Right ventricle myocardium inferior (tissue), 1 donor: ENCODE measurements at places on chromosomes 7 and 10. TPM values are rescaled to one million over a fixed set of nuclear protein-coding genes. Genes with fewer than 3 reads are reported as not detected.

The ANK3 gene
- 216 TPM for total RNA-seq

The MUC12 gene
- not detected for total RNA-seq

The BAG3 gene
- 152 TPM for total RNA-seq

The CAMK2B gene
- 95.4 TPM for total RNA-seq

The LRMDA gene
- total RNA-seq: 22.3 TPM

The TASOR2 gene
- 36.7 TPM for total RNA-seq

The ARHGEF5 gene
- total RNA-seq: 2.4 TPM

The ZNF12 gene
- 13.2 TPM for total RNA-seq

The CDH23 gene
- 4.8 TPM for total RNA-seq

- DNase-seq: no peak
These were observed 478.1 kb downstream of the PTPRN2 start for GRCh38 chr7:158109364-158110033.

DNA sequence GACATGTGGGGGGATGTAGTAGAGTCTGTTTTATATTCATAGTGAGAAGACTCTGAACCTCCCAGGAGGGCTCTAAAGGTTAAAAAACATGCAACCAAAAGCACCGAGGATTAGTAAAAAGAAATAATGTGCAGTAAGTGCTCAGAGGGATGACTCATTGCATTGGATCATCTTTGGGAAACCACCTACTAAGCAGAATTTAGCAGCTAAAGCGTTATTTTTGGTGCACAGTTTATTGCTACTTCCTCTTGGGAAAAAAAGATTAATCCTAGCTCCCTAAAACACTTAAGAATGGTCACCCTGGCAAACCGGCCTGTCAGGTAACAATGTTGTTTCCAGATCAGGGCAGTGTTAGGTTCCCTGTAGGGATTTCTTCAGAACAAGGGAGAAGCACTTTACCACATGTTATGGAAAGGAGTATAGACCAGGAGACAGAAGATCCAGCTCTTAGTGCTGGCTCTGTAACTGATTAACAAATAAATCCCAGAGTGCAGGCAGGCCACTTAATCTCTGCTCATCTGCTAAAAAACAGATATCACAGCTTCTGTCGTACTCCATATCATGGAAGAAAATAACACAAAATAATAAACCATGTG, 44.8 kb upstream of the FAM133B start:
- DNase-seq: no peak

DNA sequence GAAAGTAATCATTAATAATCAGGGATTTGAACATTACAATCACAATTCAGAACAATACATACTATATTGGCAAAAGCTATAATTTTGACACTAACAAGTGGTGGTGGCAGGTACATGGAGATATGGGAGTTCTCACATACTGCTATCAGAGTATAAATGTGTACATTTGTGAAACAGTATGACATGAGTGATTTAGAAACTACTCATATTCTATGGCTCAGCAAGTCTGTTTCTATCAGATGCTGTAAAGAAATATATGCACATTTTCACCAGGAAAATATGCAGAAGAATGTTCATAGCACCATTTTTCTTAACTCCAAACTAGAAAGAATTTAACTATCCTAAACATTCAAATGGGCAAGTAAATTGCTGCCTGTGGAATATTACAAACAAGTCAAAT, 620.0 kb downstream of the SH2D4B start:
- no peak for DNase-seq

DNA sequence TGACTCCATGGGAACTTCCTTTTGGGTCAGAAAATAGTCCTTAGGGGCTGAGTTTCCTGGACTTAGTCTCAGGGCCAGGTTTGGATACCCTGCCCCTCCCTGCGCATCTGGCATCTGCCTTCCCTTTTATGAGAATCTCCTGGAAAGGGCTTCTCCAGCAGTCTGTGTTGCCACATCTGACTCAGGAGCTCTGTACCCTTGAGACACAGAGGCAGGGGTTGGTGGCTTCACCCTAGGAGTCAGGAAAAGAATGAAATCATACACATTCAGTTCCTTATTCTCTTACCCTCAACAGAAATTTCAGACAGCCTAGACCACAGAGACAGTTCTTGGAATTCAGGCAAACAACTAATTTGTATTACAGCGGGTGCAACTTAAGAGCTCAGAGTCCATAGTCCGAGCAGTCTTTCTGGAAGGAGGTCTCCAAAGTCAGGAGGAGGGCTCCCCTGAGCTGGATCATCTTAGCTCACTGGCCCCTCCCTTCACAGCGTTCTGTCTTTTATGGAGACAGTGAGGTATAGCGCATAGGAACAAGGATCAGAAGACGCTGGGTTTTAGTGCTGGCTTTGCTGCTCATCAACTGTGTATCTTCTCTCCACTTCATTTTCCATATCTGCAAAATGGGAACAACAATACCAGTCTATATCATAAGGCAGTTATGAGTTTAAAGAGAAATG, 3.0 kb upstream of the PLAU start:
- DNase-seq: peak; percentile 68

DNA sequence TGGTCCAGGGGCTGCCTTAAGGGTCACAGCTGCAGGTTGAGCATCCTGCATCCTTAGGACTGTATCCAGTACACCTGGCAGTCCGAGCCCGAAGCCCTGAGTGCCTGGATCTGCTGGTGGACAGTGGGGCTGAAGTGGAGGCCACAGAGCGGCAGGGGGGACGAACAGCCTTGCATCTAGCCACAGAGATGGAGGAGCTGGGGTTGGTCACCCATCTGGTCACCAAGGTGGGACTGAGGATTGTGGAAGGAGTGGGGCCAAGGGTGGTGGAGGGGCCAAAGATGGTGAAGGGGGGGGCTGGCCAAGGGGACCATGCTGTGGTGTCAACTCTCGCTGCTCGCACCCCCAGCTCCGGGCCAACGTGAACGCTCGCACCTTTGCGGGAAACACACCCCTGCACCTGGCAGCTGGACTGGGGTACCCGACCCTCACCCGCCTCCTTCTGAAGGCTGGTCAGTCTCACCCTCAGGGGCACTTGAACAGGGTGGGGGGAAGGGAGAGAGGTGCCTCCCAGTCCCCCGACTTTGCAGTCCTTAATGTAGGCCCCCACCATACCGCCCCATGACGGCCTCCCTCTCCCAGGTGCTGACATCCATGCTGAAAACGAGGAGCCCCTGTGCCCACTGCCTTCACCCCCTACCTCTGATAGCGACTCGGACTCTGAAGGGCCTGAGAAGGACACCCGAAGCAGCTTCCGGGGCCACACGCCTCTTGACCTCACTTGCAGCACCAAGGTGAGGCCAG, 5.3 kb downstream of the NFKB2 start:
- peak; percentile 40 for DNase-seq

DNA sequence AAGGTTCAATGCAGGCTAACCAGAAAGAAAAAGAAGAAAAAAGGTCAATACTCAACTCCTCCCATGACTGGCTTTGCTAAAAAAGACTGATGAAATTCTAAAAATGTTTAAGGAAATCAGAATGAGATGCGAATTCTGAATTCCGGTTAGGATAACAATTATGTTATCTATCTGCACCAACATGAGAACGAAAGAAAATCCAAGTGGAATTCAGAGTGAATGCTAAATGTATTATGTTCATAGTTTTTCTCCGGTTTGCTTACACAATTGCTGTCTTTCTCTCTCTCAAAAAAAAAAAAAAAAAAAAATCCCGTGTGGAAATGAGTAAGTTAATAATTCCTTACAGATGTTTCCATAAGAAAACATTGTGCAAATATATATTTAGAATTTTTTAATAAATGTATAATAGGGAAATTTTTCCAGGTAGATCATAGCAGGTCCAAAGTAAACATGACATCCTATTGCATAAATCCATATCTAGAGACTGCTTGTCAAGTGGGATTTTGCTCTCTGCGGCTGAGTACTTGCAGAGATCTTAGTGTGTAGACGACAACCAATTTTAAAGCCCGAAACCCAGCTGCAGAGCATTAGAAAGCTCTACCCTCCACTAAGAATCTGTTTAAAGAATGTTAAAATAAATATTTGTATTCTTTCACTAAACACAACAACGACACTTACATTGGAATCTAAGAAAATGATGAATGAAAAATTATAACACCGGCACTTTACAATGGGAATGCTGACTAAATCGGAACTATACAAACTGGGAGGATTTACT, 104.0 kb downstream of the JAZF1 start:
- DNase-seq: no peak

DNA sequence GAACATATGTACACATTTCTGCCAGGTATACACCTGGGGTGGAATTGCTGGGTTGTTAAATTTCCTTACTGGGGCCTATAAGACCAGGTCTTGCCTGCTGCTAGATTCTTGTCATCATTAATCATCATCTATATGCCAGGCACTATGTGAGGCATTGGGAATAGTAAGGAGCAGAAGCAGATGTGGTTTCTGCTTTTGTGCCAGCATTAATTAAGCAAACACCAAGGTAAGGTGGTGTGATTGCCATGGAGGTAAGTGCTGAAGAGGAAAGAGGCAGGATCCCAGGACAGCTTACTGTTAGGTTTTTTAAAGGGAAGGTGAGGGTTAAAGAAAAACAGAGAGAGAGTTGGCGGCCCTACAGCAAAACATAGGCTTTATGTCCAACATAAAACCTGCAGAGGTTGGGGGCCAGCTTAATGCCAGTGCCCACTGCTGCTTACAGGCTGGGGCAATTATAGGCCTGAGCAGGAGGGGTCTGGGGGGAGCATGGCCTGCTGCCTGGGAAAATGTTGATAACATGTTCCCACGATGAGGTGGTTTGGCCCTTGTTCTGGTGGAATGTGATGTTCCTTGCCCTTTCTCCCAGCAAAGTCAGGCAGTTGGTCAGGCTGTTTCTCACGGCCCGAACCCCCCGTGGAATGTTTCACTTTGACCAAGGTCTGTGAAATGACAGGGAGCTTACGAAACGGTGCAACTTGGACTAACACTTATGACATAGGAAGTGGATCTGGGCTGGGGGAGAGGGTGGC, 93.9 kb downstream of the RBM20 start:
- DNase-seq: no peak

DNA sequence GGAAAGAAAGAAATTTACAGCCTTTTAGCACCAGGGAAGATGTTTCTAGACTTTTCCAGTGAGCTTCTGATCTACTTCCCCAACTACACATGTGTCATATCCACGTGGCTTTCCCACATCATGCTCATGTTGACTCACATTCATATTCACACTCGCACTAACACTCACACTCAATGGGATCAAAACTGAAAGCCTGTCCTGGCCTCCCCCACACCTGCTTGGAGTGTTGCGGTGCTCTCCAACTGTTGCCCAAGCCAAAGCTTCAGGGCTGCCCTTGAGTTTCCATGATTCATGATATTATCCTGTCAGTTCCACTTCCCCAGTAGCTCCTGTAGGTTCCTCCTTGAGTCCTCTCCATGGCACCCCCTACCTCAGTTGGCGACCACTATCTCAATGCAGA, 444.4 kb downstream of the GATA3 start:
- no peak for DNase-seq

DNA sequence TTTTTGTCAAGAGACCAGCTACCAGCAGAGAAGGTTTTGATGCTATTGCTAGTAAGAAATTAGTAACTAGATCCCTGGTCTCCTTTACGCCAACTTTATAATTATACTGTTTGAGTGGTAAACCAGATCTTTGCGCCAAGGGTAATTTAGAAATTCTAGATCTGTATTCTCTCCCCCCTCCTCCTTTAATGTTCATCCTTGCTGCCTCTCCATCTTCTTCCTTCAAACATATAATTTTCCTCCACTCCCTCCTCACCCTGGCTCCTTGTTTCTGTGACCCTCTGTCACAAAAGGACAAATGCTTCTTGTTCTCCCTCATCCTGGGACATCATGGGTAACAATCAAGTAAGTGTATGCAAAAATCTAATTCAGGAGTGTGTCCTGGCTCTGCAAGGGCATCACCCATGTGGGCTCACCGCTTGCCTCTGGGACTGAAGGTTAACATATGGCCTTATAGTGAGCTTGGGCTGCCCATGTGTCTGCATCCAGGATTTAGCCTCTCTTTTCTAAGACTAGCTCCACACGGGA, 121.2 kb downstream of the BAMBI start:
- DNase-seq: no peak

GRCh38 chr10:27503498-27504006, 552 bp upstream of the RAB18 start:
- no peak for DNase-seq

DNA sequence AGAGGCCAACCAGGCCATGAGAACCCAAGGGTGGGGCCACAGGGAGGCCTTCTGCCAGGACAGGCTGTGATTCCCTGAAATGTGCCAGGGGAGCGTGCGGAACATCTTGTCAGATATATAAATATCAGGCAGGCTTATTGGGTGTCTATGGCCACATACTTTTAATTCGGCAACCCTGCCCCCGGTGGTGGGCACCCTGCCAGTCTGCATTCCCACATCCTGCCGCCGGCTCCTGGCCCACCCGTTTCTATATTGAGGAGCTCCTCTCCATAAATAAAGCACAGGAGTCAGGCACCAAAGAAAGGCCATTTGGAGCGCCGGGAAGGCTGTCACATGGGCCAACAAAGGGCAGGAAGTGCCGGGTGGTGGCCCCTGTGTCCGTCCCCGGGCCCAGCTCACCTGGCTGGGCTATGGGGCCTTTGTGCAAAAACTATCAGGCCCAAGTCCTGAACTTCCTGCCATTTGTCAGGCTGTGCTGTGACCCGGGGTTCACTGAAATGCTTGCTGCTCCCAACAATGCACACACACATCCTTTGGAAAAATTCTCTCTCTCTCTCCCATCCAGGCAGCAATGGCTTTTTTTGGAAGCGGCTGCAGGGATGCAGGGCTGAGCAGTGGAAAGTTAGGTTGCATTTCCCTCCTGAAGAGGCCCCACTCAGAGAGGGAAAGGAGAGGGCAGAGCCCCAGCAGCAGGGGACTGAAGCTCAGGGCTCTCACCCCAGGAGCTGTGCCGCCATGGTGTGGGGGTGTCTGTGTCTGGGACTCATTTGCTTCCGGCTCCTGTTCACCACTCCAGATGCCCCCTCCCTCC, 25.0 kb upstream of the PODXL start:
- peak; percentile 86 for DNase-seq

- no peak for DNase-seq
These were observed 178.2 kb upstream of the PITRM1 start for GRCh38 chr10:3350617-3351258.

- no peak for DNase-seq
These were observed 23.2 kb downstream of the PLAC9 start for GRCh38 chr10:80155696-80156215.

DNA sequence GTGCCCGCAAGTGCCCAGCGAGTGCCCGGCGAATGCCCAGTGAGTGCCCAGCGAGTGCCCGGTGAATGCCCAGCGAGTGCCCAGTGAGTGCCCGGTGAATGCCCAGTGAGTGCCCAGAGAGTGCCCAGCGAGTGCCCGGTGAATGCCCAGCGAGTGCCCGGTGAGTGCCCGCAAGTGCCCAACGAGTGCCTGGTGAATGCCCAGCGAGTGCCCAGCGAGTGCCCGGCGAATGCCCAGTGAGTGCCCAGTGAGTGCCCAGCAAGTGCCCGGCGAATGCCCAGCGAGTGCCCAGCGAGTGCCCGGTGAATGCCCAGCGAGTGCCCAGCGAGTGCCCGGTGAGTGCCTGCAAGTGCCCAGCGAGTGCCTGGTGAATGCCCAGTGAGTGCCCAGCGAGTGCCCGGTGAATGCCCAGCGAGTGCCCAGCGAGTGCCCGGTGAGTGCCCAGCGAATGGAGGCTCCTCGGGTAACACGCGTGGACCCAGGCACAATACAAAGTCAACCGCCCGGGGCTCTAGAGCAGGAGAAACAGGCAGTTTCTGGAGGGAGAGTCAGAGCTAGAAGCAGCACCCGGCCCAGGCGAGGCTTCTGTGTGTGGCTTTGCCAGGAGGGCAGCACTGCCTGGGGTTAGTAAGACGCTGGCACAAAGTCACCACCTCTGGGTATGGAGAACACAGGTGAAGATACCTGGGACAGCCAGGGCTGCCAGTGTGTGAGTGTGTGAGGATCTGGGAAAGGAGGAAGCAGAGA, 38.2 kb upstream of the CFAP46 start:
- DNase-seq: no peak

GRCh38 chr7:99459087-99459486, 6.9 kb downstream of the ATP5MF start:
- no peak for DNase-seq

GRCh38 chr7:148790850-148791249, 92.1 kb downstream of the CUL1 start:
- DNase-seq: no peak
